Brain (organoid and tissue), 16 donors: ENCODE measurements at places on chromosomes 4 and X.

GRCh38 chr4:180197471-180197870, 2045.7 kb upstream of the TENM3 start:
- DNase-seq, result no peak

GRCh38 chr4:110681381-110681780, 58.5 kb upstream of the PITX2 start:
- DNase-seq, result no peak

GRCh38 chrX:111492085-111492484, 19.4 kb upstream of the SERTM2 start:
- DNase-seq, result no peak

GRCh38 chrX:55801811-55802210, 84.3 kb downstream of the RRAGB start:
- DNase-seq, result peak; percentile 0

DNA sequence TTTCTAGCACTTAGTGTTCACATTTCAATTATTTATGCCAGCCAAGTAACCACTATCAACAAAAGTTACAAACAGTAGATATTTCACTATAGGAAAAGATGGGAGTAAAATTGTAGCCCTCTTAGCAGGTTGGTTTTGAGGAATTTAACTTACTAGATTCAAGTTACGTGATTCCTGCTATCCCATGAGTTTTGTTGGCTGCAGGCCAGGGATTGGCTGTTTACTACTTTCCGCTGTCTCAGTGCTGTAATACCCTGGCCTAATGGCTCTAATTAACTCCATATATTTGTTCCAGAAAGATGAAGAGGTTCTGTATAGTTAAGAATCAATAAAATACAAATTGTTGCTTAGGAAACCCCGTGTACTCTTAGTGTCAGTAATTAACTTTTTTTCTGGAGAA, 55.5 kb upstream of the MAGED1 start:
- peak; percentile 44 for DNase-seq

GRCh38 chrX:14963447-14964236, 90.4 kb downstream of the MOSPD2 start:
- DNase-seq, result no peak

GRCh38 chrX:39377773-39378172, 576.5 kb downstream of the MID1IP1 start:
- no peak for DNase-seq

GRCh38 chr4:138311771-138312535, 69.8 kb upstream of the SLC7A11 start:
- no peak for DNase-seq
